ENCODE measurements at places on chromosomes 6 and 20.

DNA sequence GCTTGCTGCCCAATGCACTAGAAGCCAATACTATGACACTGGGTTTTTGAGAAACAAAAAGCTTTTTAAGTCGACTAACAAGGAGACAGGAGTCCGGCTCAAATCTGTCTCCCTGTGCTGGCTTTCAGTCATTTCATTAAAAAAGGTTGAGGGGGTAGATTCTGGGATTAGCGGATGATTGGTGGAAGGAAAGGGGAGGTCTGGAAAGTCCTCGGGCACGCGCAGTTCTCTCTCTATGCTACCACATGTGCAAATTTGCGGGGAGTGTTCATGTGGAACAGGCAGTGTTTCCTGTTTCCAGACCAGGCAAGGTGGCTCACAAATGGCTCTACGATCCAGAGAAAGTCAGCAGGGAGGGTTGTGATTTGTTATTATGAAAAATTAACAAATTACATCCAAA, 89.1 kb upstream of the TOX2 start:
- DNase-seq: no peak

DNA sequence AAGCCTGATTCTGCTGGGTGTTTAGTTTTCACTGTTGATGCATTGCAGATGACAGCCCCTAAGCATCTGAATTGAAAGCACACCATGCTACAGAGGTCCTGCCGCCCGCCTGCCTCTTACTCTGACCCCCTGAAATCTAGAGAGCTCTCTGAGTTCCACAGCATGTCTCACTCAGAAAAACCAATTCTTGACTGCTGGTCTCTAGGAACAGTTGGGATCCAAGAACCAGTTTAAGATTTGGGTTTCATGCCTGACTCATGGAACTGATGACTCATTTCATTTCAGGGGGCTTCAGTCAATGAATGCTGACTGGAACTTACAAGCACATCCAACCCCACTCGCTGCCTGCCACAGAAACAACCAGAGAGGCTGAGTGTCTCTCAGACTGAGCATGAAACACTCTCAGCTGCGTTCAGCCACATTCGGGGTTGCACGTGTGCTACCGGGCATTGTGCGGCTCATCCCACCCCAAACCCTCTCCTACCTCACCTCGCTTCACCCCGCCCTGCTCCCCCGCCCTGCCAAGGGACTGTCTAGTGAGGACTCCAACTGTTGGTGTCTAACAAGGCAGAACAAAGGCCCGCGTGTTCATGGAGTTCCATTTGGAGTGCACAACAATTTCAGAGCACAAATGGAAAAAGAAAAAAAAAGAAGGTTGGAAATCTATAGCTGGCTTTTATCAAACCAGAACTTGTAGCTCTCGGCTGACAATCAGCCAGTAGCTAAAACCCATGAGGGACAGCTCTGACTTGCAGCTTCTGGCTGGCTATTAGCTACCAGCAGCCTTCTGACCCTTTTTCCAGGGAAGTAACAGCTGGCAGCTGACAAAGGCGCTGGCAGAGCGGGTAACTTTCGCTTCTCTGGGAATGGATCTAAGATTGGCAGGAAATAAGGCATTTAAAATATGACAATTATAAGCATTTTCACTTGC, 20.0 kb upstream of the TRAF3IP2 start:
- peak; percentile 89 for DNase-seq

DNA sequence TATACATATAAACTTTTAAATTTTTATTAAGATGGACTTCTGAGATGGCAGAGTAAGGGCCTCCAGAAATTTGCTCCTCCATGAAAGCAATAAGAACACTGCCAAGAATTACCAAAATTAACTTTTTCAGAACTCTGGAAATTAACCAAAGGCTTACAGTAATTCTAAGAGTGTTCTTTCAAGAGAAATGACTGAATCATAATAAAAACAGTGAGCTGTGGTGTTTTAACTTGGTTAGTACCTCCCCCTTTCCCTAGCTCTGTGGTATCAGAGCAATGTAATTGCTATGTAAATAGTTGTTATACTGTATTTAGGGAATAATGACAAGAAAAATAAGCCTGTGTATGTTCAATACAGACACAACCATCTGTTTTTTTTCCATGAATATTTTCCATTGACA, 19.0 kb downstream of the HECA start:
- no peak for DNase-seq

DNA sequence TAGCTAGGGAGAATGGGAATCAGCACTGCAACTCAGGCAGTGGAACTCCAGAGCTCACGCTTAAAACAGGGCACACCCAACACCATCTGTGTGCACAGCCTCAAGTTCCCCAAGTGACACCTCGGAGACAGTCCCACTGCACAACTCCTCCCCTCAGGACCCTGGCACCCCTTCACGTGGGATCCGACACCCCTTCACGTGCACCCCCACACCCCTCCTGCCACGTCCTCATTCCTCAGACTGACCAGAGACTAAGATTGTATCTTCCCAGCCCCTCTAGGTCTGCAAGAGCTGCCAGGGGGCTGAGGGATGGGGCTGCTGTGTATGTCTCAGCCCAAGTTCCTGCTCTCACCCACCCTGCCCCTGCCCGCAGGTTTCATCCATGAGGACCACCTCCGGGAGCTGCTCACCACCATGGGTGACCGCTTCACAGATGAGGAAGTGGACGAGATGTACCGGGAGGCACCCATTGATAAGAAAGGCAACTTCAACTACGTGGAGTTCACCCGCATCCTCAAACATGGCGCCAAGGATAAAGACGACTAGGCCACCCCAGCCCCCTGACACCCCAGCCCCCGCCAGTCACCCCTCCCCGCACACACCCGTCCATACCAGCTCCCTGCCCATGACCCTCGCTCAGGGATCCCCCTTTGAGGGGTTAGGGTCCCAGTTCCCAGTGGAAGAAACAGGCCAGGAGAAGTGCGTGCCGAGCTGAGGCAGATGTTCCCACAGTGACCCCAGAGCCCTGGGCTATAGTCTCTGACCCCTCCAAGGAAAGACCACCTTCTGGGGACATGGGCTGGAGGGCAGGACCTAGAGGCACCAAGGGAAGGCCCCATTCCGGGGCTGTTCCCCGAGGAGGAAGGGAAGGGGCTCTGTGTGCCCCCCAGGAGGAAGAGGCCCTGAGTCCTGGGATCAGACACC, 7.6 kb downstream of the MYL9 start:
- no peak for DNase-seq

DNA sequence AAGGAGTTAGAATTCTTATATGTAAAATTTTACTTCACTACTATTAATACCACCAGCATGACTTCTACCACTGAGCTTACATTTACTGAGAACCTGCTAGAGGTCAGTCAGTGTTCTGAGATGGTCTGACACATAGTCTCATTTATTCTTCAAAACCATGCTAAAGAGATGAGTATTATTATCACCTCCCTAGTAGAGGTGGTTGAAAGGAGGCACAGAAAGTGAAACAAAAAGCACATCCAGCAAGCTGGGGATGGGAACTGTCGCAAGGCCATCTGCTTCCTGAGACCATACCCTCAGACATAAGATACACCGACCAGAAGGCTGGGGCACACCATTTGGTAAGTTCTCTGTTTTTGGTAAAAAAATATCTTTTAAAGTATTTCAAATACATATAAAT, 137.7 kb downstream of the INSM1 start:
- no peak for DNase-seq

DNA sequence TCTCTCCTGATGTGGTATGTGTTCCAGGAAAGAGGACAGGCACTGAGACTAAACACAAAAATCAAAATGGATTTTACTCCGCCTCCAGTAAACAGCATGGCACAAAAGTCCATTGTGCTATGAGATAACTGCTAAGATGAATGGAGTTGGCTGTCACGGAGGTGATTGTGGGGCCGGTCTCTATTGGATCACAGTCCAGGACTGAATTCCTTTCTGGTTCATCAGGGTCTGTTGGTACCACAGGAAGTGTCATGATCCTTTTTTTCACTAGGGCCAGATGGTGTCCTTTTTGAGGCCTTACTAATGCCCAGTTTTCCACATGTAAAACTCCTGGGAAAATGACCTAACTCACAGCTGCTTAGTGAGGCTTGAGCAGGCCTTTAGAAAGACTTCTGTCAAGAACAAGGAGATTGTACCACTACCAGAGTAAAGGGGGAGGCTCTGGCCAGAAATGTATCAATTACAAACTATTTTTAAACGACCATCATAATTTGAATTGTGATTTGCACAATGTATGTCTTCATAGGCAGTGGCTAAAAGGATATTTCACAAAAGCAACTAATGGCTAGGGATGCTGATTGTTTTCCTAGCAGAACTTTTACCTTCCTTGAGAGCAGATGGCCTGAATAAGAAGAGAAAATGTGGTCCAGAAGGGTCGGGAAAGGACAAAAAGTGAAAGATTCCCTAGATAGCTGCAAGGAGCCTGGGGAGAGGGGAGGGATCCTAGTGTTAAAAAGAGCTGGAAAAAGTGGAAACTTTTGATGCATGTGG, 192.2 kb upstream of the POU3F2 start:
- DNase-seq: no peak
